Activated T-helper 1 cell treated with anti-CD3 and anti-CD28 coated beads, Interleukin-2, amount 50 U/mL, for 16 hours (primary cell): ENCODE measurements at places on chromosomes 1 and 21.

DNA sequence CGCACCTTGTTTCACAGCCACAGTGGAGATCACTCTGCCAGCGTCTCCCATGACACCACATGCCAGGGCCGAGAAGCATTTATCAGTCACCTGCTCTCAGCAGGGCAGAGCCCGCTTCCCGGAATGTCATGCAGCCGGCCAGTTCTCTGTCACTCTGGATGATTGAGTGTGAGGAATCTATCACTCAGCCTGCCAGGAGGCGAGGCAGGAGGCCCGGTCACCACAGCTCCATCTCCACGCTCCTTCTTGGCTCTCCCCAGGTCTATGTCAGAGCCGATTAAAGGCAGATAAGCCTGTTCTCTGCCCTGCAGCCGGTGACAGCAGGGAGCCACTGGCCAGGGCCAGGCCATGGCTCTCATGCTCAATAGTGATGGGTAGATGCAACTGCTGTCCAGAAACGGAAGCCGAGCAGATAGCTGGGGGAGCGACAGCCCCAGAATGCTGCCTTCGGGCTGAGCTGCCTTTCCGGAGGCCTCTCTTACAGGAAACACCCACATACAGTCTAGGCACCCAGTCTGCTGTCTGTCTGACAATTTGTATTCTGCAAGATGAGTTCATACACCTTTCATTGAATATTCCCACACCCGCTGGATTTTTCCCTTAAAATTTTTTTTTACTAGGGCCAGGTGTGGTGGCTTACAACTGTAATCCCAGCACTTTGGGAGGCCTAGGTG is 64.1 kb downstream of the ACTL8 start:
- DNase-seq, result no peak

- no peak for DNase-seq
These were observed 43.0 kb downstream of the CRB1 start for GRCh38 chr1:197311081-197311480.

DNA sequence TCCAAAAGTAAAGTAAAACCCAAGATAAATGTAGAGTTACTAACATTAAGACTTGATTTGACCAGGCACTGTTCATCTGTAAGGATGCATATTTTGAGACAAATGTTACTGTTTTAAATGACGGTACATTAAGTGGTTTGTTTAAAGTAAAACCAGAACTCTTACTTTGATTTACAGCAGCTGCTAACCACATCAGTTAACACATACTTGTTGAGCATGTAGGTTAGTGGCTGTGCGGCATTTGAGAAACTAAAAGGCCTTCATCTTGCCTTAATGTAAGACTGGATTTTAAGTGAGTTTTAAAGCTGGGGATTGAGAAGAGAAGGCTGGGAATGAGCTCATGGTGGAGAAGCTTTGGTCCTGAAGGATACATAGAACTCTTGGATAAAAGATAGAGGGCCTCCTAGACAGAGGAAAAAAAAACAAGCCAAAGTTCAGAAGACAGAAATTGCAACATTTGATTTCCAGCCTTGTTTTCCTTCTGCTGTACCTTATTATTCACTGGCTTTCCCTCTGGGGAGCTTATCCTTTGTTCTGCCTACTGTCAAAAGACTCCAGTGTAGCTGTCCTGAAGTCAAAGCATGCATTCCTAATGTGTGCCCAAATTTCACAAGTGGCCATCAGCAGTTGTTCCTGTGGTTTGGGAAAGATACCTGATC is 66.6 kb downstream of the MTR start:
- no peak for DNase-seq

DNA sequence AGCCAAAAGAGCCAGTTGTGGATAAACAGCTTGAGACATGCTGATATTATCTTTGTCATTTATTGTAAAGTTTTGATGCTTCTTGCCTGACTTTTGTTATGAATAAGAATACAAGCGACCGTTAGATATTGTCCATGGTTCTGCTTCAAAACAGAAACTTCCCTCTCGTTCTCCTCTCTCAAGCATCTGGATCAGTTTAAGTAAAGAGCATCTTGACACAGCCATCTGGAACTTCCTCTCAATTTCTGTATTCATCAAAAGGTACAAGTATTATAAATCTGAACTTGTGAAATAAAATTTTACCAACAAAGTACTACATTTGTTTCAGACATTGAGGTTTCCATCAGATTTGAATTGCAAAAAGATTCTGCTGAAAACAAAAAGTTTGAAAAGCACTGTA is 36.4 kb upstream of the CLDN14 start:
- no peak for DNase-seq

DNA sequence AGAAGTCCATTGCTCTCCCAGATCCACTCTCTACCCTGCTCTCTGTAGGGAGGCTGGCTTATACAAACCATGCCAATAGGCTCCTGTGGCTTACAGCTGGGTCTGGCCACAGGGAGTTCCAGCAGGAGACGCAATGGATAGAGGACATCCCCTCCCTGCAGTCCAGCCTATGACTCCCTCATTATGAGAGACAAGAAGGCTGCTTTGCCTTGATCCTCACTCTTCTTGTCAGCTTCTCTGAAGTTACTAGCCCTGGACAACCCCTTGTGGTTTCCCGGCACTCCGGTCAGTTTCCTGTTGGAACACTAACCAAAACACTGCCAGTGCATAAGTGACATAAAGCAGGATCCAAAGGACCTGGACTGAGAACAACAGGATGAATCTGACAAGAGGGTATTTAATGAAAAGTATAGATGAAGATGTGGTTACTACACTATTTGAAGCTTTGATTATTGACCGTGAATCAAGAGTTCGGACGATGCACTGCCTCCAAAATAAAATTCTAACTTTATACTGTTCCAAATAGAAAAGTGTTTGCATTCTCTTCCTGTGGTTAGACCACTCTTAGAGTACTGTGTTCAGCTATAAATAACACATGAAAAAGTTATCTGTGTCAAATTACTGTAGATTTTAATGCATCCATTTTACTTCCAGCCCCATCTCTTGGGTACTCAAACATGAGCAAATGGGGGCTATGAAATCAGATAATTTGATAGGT is 32.7 kb upstream of the ZNF326 start:
- no peak for DNase-seq

GRCh38 chr21:17598437-17598836 is 14.3 kb downstream of the BTG3 start:
- no peak for DNase-seq

GRCh38 chr1:204971517-204972336 is 71.3 kb upstream of the CNTN2 start:
- no peak for DNase-seq

DNA sequence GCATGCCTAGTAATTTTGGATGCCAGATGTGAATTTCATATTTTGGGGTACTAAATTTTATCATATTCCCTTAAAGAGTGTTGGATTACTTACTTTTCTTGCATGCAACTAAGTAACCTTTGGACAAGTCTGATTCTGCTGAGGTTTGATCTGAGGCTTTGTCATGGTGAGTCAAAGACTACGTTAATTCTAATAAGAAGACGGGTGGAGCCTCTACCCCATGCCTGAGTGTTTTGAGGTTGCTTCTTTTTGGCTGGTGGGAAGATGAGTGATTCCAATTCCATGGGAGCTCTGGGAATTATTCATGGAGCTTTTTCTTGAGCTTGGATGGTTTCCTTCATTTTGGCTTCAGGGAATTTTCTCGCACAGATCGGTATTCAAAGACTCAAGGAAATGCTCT is 11.6 kb upstream of the PCP4 start:
- no peak for DNase-seq

DNA sequence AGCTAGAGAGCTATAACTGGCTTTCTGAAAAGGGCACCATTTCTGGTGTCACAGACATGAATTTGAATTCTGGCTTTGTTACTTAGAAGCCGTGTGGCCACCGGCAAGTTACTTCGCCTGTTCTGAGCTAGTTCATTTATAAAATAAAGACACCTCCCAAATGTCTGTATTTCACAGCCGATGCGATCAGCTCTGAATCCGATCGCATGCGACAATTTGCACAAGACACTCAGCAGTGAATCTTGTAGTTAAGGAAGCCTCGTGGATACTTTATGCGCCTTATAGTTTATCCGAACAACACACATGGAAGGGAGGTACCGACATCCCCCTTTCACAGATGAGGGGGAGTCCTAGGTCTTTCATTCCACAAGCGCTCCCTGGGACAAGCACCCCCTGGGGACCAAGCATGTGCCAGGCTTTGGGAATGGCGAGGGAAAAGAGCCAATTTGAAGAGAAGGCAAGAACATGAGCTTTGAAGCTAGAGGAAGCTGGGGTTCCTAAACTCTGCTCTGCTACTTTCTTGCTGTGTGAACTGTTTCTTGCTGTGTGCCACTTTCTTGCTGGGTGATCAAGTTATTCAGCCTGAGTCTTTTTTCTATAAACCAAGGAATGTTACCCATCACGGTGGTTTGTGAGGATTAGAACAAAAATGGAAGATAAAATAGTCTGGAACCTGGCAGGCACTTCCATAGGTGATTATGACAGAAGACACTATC is 3.9 kb downstream of the ID3 start:
- no peak for DNase-seq

- DNase-seq, result no peak
These were observed 122.8 kb upstream of the USP24 start for GRCh38 chr1:55337801-55338447.

DNA sequence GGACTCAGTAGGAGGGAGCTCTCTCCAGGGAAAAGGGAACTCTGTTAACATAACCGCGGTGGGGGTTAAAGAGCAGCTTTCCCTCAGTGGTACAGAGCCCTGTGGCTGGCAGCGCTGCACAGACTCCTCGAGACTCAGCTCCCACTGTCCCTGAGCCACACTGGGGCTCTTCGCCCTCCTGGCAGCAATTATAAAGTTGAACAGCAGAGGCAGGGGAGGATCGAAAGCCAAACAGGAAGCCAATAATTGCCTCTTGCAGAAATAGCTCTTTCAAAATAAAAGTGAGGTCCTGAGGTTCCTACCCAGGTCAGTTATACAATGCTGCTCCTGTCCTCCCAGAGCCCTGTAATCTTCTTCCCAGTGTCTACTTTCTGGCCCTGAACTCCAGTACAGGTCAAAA is 77.0 kb downstream of the FAM78B start:
- DNase-seq, result no peak

GRCh38 chr21:26918323-26919079 is 48.4 kb downstream of the ADAMTS5 start:
- no peak for DNase-seq

DNA sequence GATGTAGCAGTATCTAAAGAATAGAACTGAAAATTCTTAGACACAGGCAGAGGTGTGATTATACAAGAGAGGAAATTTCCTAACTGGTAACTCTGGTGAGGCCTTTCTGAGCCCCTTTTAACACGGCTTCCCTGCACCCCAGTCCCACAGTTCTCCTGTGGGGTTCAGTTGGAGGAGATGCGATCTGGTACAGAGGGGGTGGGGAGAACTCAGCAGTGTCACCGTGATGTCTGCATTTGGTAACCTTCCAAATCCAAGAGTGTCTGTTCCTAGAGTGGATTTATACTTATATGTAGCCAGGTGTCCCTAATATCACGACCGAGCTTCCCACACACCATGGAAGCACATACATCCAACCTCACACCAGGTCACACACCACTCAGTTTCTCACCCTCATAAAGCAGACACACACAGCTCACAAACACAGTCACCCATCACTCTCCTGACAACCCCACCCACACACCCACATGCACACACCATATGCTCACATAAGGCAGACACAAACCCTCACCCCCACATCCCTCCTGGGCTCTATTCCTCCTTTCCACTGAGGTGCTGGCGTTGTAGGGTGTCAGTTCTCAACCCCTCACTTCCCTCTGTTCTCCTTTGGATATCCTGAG is 48.5 kb downstream of the RHBG start:
- DNase-seq, result no peak

DNA sequence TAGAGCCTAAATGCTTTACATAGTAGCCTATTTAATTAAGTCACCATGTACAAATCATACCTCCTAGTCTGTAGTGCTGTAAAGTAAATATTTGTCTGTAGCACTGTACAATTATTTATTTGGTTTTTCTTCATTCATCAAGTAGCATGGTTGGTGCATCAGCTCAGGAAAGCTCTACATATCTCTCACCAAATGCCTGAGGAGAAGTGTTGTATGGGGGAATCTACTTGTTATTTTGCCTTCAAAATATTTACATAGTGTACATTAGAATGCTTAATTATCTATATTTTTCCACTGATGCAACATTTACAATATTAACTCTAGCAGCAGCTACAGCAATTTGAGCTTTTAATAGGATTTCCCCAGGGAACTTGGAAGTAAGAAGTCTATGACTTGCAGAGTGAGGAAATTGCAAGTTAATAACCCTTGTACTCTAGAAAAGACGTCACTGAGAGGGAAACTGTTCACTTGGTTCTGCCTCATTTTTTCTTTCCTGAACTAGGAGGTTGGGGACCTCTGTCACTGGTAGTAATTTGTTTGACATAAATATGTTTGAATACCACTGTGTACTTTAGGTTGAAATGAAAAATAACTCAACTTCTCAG is 207.4 kb downstream of the PDE4B start:
- no peak for DNase-seq

GRCh38 chr1:155062151-155062686 is 1.3 kb upstream of the EFNA4 start:
- no peak for DNase-seq

GRCh38 chr1:59605184-59605583 is 209.6 kb upstream of the HOOK1 start:
- no peak for DNase-seq

GRCh38 chr1:77688939-77689338 is 6.5 kb upstream of the ZZZ3 start:
- no peak for DNase-seq

GRCh38 chr1:58811303-58811702 is 27.5 kb upstream of the JUN start:
- DNase-seq, result no peak

DNA sequence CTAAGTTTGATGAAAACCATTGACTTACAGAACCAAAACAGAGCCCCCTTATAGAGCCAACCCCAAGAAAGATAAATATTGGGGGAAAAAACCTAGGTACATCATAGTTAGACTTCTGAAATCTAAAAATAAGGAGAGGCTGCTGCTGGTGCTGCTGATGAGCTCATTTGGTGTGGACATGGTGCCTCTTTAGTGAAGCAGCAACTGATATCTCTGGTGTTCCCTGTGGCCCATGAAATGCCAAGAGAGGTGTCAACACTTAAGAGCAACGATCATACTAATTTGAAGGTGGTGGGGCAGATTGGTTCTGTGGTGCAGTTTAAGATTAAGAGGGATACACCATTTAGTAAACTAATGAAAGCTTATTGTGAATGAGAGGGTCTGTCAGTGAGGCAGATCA is 35.9 kb downstream of the ST3GAL3 start:
- DNase-seq, result no peak

- DNase-seq, result no peak
These were observed 95.9 kb downstream of the DDX20 start for GRCh38 chr1:111851552-111851951.

DNA sequence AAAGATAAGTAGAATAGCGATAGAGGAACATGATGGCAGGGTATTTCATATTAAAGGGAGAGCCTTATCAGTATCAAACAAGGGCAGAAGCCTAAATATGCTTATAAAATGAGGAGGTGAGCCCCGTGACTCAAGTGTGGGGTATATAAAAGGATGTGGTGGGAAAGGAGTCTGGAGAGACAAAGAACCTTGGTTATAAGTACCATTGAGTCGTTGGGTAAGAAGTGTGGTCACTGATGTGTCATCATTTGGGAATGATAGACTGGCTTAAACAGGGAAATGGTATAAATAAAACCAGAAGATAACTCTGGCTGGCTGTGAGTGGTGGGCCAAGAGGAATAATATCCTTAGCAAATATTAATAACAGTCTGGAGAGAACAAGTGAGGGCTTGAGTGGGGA is 10.9 kb upstream of the CD5L start:
- no peak for DNase-seq
